ENCODE measurements at places on chromosomes 12 and 14.

DNA sequence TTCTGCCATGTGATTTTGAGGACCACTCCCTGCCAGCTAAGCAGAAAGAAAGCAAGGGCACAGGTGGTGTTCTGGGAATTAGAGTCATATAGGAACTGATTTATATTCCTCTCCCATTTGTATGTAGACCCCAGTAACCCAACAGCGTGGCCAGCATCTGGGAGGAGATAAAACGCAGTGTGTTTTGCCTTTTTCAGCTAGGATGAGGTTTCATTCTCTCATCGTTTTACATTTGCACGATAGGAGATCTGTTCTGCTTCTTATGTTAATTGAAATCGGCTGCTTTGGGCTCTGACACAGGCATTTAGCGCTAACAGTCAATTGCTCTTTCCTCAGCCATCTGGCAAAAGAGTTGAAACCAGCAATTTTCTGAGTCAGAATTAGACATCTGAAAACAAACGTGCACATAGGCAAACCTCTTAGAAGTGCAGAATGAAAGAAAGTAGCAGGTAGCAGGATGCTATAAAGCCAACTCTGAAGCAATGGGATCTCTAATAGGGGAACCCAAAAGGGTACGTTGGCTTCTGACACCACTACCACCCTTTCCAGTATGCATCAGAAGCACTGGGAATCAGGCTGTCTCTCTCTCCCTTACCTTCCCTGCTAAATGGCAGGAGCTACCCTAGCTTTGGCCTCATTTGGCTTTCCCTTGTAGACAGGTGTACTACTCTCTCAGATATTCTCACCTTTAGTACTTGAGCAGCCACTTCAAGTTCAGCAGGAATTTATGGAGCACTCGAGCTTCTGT is 219.1 kb downstream of the PHLDA1 start:
- no peak for DNase-seq

DNA sequence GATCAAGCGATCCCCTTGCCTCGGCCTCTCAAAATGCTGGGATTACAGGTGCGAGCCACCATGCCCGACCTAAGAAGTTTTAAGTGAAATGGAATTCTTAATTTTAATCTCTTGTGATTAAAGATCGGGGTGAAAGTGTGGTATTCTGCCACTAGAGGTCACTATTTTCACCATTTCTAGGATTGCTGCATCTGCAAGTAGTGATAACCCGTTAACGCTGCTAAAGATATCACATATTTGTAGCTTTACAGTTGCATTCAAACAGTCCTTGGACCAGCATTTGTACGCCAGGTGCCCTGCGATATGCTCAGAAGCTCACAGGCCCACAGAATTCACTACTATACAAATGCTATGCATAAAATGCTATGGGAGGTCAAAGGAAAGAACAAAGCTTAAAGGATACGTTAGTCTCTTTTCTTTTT is 19.3 kb downstream of the CCDC62 start:
- peak; percentile 14 for DNase-seq

- no peak for DNase-seq
Measured at GRCh38 chr12:104446646-104447421, 9.9 kb upstream of the CHST11 start.

DNA sequence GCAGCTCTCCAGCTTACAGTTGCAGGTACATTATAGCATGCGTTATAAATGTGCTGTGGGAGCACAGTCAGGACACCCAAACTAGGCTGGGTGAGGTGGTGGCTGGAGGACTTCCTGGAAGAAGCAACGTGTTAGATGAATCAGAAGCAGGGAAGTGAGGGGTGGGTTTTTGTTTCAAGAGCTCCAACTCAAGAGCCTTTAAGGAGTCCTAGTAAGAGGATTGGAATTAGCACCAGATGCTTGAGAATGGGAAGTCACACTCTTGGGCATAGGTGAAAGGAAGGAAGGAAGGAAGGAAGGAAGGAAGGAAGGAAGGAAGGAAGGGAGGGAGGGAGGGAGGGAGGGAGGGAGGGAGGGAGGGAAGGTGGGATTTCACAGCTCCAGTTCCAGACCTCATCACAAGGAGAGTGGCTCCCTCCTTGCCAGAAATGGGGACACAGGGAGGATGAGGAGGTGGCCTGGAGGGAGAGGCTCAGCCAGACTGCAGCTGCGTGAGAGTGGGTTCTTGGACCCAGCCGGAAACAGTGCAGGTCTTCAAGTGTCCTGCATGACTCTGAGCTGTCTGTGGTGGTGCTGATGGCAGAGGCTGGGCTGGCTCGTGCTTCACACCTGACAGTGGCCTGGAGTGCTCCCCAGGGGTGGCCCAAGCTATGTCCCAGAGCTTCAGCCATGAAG is 115.7 kb upstream of the GSC start:
- no peak for DNase-seq

GRCh38 chr12:3191450-3191849 is 114.3 kb downstream of the TSPAN9 start:
- DNase-seq: no peak

DNA sequence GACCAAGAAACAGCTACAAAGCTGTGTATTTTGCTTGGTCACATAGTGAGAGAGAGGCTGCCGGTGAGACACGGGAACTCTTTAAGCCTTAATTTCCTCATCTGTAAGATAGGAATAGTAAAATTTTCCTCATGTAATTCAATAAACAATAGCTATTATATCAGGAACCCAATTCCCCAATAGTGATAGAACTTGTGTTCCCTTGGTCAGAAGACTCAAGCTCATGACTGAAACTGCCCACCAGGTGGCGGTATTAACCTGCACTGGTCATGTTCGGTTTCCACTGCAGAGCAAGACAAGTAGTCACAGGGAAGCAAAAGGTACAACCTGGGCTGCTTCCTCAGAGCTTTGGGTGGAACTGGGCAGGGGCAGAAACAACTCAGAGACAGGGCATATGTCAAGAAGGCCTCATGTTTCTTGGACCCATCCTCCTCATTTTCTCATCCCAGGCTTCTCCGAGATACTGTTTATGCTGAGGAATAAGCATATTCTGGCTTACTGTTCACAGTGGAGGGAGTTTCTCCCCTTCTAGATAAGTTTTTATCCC is 4.2 kb upstream of the AJUBA start:
- DNase-seq: no peak

GRCh38 chr12:94078138-94078723 is 70.1 kb upstream of the PLXNC1 start:
- no peak for DNase-seq

GRCh38 chr12:30862486-30862885 is 64.1 kb upstream of the TSPAN11 start:
- DNase-seq: peak; percentile 36

- DNase-seq: no peak
Measured at GRCh38 chr12:712172-712863, 40.1 kb upstream of the WNK1 start.

DNA sequence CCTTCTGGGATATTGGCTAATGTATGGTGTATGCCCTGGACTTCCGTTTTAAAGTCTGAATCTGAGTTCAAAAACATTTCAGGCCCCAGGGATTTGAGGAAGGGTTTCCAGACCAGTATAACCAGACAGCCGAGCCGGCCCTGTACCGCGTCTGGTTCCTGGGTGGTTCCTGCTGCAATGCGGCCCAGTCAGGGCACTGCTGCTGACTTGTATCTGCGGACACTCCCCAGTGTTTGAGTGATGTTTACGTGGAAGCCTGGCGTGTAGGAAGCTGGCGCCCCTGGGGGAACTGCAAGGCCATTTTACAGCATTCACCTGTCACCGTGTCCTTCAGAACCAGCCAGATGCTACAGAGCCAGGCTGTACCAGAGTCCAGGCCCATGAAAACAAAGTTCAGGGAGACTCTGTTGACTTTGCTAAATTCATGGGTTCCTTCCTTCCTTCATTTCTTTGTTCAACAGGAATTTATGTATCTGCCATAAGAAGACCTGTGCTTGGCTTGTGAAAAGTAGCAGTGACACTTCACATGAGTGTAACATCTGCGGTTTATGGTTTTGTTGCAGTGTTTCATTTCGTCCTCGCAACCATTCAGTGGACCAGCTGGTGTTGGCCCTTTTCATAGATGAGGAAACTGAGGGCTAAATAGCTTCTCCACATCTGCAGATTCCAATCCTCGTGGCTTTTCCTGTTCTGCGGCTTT is 16.8 kb downstream of the EML1 start:
- no peak for DNase-seq

DNA sequence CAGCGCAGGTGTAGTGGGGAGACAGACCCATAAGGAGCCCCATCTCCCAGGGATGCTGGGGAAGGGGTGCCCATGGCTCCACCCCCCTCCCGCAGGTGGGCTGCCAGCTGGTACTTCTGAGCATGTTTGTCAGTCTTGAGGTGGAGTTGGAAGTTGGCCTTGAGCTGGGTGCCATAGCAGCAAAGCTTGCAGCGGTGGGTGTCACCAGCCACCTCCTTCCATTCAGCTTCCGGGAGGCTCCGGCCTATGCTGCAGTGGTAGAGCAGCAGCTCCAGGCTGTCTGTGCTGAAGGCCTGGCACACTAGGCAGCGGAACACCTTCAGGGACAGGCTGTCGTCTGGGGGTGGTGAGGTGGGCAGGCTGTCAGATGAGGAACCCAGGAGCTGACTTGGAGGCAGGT is 18.9 kb downstream of the ZFHX2 start:
- no peak for DNase-seq

DNA sequence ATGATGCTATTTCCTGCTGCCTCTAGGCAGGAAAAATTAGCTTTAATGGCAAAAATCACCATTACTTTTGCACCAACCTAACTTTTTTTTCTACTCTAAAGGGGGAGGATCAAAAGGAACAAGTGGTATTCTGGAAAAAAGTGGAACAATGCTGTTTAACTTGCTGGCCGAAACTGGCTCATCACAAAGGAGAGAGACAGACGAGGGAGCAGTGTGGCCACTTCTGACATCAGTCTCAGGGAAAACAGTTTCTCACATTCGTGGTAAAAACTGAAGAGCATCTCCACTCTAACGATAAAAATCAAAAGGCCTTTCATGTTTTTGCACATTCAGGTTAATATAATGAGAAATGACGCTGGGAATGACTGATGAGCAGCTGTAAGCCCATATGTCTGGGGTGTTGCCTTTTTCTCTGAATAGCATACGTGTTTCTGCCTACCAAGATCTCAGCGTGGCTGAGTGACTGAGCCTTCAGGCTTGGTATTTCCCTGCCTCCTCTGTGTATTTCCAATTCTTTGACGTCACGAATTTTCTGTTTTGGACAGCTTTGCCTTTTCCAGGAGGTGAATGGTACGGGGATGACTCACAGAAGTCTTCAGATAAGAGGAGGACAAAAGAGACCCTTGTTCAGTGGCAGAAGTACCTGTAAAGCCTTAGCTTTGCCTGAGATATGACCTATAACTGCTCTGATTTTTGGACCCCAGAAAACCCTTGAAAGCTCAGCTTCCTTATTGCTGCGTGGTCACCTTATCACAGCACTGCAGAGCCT is 358.8 kb downstream of the GLT1D1 start:
- no peak for DNase-seq

DNA sequence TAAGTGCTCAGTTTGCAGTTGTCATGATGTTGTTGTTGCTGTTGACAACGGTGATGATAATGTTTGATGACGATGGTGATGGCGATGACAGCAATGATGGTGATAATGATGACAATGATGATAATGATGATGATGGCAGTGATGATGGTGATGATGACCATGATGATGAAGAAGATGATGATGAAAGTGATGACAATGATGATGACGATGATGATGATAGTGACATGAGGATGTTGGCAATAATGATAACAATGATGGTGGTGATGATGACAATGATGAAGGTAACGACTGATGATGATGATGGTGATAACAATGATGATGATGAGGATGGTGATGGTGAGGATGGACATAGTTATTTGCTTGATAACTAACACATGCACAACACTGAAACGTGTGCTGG is 778.5 kb downstream of the VRK1 start:
- DNase-seq: no peak

- no peak for DNase-seq
Measured at GRCh38 chr12:52010692-52011601, 4.2 kb downstream of the TAMALIN start.

DNA sequence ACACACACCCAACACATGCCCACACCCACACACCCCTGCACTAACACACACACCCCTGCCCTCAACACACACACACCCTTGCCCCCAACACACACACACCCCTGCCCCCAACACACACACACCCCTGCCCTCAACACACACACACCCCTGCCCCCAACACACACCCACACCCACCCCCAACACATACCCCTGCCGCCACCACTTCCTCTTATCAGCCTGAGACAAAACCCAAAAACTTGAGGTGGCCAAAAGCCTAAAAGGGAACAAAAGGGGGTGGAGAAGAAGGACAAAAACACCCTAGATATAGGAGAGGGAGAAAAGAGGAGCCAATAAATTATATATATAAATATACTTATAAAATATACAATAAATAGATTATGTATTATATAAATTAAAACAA is 9.1 kb upstream of the DEGS2 start:
- no peak for DNase-seq

DNA sequence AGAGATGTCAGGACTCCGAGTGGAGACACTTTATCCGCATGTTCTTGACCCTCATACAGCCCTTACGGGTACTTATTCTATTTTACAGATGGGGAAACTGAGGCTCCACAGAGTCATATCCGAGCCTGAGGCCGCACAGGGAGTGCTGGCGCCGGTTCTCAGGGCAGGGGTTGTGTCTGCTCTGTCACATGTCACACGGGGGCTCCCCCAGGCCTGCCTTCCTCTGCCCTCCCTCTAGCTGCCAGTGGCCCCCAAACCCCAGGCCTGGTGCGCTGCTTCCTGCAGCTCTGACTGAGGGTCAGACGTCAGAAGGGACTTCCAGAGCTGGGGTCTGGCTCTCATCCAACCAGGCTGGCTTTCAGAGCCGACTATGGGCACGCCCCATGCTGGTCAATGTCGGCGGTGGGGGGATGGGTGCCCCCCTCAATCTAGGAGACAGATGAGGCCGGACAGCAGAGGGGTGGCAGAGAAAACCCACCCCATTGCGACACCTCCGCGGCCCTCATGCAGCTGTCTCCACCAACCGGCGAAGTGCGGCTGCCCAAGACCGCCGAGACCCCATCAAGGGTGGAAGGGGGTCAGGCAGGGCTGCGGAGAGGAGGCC is 811 bp upstream of the INF2 start:
- no peak for DNase-seq

DNA sequence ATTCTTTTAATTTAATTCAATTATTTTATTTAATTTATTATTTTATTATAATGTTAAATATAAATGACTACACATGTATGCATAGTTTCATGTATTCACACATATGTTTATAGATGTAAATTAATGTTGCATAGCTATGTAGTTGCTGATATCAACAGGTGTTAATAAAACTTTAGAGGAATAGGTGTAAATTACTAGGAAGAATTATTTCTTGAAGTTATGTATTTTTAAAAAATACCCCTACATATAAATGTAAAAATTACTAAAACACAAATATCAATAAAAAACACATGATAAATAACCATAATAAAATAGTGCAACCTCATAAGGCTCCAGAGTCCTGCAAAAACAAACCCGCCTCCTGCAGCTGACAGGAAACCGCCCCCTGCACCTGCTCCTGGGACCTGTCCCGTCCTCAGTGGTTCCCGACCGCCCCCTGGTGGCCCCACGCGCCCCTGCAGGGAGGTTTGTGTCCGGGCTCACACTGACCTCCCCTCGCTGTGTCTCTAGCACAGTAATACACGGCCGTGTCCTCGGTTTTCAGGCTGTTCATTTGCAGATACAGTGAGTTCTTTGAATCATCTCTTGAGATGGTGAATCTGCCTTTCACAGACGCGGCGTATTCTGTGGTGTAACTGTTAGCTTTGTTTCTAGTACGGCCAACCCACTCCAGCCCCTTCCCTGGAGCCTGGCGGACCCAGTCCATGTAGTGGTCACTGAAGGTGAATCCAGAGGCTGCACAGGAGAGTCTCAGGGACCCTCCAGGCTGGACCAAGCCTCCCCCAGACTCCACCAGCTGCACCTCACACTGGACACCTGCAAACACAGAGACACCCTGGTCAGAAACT is 1264.0 kb downstream of the TMEM121 start:
- DNase-seq: no peak

GRCh38 chr12:14572401-14572800 is 4.7 kb upstream of the PLBD1 start:
- no peak for DNase-seq

Data from HS-27A (cell line).